Renal cortical epithelial cell (primary cell): ENCODE measurements at places on chromosomes 4 and X.

GRCh38 chrX:149274516-149275105 lies 230.5 kb downstream of the IDS start:
- no peak for DNase-seq

- no peak for DNase-seq
Measured at GRCh38 chr4:80803337-80803736, 227.2 kb upstream of the BMP3 start.

GRCh38 chr4:85701861-85702321 lies 226.9 kb downstream of the ARHGAP24 start:
- no peak for DNase-seq

DNA sequence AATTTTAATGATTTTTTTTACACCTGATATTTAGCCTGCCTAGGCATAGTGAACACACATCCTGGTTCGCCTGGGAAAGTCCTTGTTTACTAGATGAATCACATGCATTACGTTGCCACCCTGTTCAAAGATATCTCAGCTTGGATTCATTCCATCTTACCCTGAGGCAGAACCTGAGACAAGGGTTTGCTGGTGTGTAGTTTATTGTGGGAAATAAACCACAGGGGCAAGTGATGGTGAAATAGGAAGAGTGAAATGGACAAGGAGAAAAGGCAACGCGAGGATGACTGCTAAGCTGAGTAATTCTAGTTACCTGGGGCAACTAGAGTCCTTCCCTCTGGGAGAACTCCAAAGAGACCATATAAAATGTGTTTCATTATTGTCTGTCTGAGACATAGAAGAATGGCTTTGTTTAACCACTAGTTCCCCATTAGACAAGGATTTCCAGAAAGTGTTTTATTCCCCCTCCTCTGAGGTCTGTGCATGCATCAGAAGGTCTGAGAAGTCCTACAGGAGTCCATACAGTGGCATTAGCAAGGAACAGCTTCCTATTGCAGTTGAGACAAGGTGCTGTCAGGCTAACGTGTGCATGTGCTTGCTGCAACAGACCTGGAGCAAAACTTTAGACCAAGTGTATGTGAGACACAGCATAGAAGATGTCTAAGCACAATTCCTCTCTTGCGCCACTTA lies 797.3 kb upstream of the FRG1 start:
- DNase-seq = peak; percentile 99

- DNase-seq = no peak
Measured at GRCh38 chrX:1305411-1305810, 31.2 kb upstream of the IL3RA start.

GRCh38 chr4:7367864-7368277 lies 66.9 kb downstream of the PSAPL1 start:
- no peak for DNase-seq

DNA sequence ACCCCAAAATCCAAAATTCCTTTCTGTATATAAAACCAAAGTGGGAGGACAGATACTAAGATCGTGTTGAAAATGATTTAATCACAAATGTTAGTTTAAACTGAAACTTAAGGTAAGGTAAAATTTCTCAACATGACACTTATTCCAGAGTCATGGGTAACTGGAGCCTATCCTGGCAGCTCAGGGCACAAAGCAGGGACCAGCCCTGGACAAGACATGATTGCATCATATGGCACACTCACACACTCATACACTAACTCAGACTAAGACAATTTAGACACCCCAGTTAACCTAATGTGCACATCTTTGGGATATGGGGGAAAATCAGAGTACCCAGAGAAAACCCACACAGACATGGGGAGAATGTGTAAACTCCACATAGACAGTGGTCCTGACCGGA lies 244.1 kb upstream of the TEX13A start:
- DNase-seq = no peak

DNA sequence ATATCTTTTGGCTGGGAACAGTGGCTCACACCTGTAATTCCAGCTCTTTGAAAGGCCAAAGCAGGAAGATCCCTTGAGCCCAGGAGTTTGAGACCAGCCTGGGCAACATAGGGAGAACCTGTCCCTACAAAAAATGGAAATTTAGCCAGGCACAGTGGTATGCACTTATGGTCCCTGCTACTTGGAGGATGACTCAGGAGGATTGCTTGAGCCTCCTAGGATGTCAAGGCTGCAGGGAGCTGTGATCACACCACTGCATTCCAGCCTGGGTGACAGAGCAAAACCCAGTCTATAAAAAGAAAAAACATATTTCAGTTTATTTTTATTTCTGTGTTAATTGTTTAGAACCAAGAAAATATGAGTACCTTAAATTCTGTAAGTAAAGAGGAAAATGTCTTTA lies 123.7 kb downstream of the CBR4 start:
- DNase-seq = no peak

DNA sequence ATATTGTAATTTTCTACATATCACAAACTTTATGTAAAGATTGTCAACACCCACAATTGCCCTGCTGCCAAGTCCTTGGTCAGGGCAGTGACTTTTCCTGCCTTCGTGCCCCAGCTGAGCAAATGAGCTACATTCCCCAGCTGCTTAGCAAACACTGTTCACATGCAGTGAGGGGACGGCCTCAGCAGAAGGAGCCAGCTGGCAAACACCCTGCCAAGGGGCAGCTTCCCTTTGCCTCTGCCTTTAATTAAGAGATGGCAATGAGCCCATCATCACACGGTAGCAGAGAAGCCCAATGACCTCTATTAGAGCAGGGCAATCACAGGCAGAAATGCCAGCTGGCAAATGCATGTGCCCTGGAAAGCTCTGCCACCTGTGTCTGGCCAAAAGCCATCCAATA lies 253.4 kb downstream of the EPHA5 start:
- DNase-seq = peak; percentile 6

DNA sequence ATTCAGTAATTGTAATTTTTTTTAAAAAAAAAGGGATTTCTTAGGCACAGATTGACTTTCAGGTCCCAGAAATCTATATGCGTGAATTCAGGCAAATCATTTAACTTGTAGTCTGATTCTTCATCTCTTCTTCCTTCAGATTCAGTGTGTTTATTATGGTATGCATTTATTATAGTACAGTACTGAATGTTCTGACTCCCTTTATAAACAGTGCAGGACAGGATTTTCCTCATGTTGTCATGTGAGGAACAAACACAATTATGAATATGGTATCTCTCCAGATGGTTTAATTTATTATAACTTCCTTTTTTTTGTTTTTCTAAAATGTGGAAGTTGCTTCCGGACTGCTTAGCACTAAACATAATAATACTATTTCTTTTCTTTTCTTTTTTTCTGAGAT lies 54.2 kb downstream of the RPS3A start:
- DNase-seq = no peak

GRCh38 chrX:39556056-39556455 lies 541.7 kb downstream of the BCOR start:
- no peak for DNase-seq

DNA sequence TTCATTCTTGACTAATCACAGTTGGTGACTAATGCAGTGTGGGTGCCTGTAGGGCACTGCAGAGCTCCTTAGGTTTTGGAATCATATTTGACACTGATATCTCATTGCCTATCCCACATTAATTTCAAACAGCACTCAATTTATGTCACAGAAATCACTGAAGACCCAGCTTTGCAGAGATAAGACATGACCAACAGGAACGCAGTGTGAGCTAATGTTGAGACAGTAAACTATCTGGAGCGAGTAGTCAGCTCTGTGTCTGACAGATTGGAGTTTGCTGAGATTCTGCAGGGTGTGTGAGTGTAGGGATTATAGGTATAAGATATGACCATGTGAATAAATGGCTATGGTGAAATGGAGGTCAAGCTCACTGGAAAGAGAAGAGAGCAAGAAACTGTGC lies 1586.1 kb upstream of the AGA start:
- no peak for DNase-seq

DNA sequence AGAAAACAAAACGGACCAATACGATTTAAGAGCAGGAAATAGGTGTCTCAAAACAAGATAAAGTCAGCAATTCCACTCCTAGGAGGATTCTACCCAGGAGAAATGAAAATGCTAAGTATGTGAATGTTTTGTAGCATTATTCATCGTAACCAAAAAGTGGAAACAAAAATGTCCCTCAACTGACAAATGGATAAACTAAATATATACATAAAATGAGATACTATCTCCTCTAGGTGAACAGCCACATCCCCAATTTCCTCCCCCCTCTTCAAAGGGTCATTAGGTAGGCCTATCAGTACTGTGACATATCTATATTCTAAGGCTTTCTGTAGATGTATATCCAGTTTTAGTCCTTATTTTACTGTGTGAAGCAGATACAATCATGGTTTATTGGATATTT lies 18.0 kb downstream of the DDX3X start:
- DNase-seq = no peak

DNA sequence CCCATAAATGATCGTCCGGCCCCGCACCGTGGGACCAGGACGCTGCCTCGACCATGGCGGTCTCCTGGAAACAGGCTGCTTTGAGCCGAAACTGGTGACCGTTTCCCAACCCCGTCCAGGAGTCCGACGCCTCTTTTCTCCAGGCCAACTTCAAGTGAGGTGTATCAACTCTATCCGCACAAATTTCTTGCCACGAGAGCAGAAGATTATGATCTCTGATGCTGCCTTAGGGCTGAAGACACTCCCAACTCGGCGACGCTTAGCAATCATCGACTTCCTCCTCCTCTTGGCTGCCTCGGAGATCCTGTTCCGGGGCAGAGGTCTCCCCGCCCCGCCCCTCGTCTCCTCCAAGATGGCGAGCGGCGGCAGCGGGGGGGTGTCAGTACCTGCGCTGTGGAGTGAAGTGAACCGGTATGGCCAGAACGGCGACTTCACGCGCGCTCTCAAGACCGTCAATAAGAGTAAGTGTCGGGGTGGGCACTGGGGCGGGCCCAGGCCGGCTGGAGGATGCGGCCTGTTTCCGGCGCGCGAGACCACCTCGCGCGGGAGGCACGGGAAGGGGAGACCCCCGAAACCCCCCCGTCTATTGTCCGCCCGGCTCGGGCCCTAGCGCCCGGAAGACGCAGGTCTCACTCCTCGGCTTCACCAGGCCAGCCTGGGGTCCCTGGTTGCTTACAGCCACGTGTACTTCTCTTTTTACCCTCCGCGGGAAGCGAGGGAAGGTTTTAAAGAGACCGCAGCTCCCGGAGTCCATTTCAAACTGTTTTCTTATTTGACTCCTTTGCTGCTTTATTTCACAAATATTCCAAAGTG lies at the start of gene SRP72:
Gene SRP72 (plus strand): TSS at position 334 of the 813 bp plus-strand sequence. CDS start 19 bp downstream, at position 353.
- DNase-seq = peak; percentile 78

DNA sequence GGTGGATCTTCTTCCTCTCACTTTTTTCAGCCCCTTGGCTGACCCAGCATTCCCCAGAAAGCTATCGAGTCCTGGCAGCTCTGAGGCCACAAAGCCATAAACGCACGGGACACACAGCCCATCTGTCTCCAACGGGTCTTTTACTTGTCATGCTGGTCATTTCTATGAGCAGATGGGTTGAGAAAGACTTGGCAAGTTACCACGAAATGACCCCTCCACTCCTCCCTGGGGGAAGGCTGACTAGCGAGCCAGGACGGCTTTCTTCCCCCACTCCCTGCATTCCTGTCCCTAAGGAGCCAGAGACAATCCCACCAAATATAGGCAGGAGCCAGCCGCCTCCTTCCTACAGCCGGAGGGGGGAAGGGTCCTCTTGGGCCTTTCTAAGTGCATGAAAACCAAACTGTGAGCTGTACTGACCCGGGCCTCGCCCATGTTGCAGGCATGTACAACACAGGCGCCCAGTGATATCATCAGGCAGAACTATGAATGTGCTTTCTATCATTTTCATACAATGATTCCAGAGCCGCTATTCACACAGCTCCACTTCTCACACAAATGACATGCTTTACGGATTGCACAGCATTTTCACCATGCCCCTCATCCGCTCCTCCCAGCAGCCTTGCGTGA lies 28.6 kb downstream of the AFAP1 start:
- DNase-seq = no peak
